ENCODE measurements at places on chromosomes 7 and 10.

DNA sequence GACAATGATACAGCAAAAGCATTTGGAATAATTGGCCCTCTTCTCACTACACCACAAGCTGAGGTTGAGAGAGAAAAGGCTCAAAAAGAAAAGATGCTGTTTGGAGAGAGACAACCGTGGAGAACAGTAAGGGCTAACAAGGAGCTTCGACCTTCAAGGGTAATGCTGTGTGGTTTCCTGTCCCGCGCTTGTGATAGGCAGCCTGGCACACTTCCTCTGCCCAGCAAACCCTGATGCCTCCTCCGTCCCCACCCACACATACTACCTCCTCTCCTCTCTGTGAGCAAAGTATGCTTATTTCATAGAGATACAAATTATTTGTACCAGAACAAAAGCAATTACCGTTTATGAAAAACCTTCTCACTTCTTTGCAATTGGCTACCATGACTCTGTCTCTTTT lies 755.4 kb downstream of the KCNMA1 start:
- no peak for DNase-seq
- no peaks in the 10 kb centered on the region for H3K27me3 ChIP-seq
- H3K27ac ChIP-seq = no peak overlapping the region
- H3K4me1 ChIP-seq = no peaks in the 10 kb centered on the region

DNA sequence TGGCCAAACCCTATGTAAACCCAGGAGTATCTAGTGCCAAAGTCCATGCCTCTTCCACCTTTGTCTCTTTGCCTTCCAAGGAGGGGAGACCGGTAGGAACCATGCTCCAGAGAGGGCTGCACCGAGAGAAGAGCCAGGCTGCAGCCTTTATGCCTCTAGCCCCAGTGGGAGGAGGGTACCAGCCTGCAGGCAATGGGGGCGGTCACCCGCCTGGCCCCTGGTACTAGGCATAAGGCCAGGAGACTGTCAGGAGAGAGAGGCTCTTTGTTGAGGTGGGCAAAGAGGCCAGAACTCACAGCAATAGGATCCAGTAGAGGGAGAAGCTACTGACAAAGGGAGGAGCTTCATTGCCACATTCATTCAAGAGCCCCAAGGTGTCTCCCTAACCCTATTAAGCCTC lies 146.6 kb upstream of the PDE1C start:
- no peak for DNase-seq
- H3K4me3 ChIP-seq = no peak overlapping the region
- H3K27ac ChIP-seq = no peak overlapping the region
- no peaks in the 10 kb centered on the region for H3K27me3 ChIP-seq

GRCh38 chr10:102727037-102727818 lies 12.8 kb downstream of the SFXN2 start:
- H3K4me3 ChIP-seq = no peak overlapping the region
- peaks cover 32% of the 10 kb centered on the region for H3K36me3 ChIP-seq
- H3K27ac ChIP-seq = no peak overlapping the region
- H3K4me1 ChIP-seq = no peaks in the 10 kb centered on the region
- no peak for DNase-seq

DNA sequence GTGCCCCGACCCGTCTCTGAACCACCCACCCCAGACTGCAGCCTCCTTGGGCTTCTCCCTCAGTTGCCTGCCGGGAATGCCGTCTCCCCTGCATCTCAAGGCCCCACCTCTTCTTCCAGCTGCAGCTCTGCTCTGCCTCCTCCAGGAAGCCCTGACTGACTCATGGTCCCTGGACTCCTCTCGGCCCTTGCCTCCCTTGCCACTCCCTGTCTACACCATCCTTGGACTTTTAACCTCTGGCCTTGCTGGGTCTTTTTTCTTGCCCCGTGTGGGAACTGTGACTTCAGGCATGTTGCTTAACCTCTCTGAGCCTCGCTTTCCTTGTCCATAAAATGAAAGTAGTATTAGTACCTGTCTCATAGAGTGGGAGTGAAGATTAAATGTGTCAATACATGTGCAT lies 56.3 kb downstream of the C10orf105 start:
- no peaks in the 10 kb centered on the region for H3K36me3 ChIP-seq
- DNase-seq = no peak
- H3K27ac ChIP-seq = no peak overlapping the region
- no peak overlapping the region for H3K4me3 ChIP-seq
- no peaks in the 10 kb centered on the region for H3K27me3 ChIP-seq

- peaks cover 34% of the 10 kb centered on the region for H3K4me1 ChIP-seq
- DNase-seq = no peak
- H3K27ac ChIP-seq = no peak overlapping the region
- no peaks in the 10 kb centered on the region for H3K27me3 ChIP-seq
- no peak overlapping the region for H3K4me3 ChIP-seq
- H3K36me3 ChIP-seq = no peaks in the 10 kb centered on the region
Observed at GRCh38 chr10:11113156-11113555, 95.5 kb downstream of the CELF2 start.
